ENCODE measurements at places on chromosomes 6 and 20.

DNA sequence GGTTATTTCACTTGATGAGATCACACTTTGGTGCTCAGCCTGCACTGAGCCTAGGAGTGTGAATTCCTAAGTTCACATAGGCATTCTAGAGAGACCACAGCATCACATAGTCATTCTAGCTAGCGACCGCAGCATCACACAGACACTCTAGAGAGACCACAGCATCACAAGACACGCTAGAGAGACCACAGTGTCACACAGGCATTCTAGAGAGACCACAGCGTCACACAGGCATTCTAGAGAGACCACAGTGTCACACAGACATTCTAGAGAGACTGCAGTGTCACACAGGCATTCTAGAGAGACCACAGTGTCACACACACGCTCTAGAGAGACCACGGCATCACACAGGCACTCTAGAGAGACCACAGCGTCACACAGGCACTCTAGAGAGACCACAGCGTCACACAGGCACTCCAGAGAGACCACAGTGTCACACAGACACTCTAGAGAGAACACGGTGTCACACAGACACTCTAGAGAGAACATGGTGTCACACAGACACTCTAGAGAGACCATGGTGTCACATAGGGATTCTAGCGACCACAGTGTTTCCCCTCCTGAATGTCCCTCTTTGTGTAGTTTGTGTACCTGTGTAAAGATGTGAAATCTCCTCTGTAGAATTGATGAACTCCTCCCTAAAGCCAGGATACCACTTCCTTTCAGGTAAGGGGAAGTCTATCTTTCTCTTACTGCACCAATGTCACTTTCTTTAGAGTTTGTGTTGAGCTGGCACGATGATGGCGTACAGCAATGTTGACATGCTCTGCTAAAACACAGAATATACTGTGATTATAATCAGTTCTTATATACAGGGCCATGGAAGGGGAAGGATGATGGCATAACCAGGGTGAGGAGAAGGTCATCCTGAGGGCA lies 169.4 kb downstream of the ZDHHC14 start:
- DNase-seq: no peak

- DNase-seq: no peak
Observed at GRCh38 chr20:17438436-17439039, 92.6 kb downstream of the BFSP1 start.

DNA sequence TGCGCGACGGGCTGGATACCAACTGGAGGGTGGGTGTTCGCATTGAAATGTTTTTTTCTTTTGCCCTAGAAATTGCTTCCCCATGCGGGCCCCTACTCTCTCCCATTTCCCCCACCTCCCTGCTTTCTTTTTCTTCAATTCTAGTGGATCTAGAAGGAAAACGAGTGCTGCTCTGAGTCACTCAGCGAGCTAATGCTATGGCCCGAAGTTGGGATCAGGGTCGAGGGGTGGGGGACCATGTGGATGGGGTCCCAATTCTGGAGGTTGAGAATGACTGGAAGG lies 71.5 kb downstream of the SOX4 start:
- DNase-seq: no peak

DNA sequence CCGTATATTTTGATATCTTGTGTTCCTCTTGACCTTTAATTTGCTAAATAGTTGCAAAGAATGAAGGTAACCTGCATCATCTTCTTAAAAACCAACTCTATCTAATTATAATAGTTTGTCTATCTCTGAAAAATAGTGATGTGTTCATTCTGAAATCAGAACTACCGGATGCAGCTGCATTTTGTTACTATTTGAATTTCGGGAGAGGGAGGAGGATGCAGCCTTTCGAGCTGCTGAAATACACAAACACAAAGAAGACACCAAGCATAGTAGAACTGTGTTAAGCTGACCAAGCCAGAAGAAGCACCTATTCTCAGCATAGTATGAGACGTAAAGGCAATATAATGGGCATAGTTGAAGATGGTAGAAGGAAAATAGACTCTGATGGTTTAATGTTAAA lies 33.1 kb downstream of the PTPN1 start:
- no peak for DNase-seq

DNA sequence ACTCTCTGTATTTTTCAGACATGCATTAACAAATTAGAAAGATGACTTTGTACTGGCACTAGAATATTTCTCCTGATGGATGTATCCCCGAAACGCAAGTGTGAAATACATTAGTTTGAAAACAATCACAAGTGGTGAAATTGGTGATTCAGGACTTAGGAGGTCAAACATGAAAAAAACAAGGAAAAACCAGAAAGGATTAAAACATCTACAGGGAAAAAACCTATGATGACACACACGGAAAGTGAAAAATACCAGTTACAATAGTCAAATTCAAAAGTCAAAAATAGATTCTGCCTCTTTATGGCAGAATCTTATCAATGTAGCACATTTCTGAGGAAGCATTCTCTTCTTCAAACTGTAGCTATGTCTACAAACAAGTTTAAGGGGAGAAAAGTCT lies 129.0 kb upstream of the SGK1 start:
- no peak for DNase-seq

DNA sequence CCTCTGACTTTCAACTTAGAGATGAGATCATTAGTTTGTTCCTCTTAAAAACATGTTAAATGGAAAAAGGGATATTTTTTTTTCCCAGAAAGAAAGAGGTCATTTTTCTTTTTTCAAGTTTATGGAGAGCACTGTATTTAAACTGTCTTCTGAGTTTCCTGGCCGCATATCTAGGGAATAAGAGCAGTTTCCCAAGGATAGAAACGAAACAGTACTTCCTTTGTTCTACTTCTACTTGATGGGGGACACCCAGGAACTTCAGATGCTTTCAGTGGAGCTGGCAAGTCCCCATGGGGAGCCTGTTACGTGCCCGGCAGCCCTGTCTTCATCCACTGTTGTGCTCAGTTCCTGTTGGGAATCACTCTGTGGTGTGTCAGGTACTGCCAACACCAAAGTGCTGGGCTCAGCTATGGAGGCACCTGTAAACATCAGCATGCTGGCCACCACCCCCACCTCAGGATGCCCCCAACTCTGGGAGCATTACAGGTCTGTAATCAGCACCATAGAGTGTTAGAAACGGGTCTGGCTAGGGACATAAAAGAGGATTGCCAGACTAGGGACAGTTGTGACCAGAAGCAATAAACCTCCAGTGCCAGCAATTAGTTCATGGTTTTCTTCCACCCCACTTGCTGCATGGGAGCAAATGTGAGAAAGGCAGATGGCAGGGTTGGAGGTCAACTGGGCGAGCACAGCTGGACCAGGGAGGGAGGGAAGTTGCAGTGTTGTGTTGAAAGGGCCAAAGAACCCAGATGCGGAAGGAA lies 221.7 kb upstream of the ECI2 start:
- DNase-seq: no peak

DNA sequence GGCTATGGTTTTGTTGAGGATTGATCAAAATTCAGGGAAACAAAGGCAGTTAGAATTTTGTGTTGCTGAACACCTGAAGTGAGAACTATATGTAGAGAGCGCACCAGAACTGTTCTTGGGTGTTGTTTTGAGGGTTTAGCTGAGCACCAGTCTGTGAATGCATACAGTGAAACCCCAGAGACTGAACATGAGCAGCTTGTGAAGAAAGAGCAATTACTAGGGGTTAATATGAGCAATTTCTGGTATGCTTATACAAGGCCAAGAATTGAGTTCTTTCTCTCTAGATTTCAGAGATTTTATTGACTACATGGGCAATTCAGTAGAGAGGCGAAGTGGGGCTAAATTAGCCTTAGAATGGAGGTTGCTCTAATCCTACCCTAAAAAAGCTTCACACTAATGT lies 93.9 kb downstream of the CD2AP start:
- no peak for DNase-seq

GRCh38 chr20:38275815-38276550 lies 15.4 kb upstream of the KIAA1755 start:
- no peak for DNase-seq

DNA sequence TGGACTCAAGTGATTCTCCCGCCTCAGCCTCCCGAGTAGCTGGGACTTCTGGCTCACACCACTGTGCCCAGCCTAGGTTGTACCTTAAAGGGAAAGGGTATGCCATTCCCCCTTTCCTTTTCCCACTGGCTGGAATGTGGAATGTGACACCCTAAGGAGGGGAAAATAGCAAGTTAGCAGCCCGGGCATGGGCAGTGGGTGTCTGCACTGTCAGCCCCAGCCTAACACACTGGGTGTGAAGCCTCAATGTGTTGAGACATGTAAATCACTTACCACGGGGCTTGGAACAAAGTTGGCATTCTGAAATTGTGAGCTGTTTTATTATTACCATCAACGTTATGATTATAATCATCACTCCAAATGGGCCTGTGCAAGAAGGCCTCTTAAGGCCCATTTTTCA lies 80.8 kb upstream of the PTPN1 start:
- no peak for DNase-seq

GRCh38 chr6:101522254-101522653 lies 128.7 kb downstream of the GRIK2 start:
- DNase-seq: no peak

GRCh38 chr6:128179876-128180438 lies 279.1 kb upstream of the THEMIS start:
- DNase-seq: no peak

DNA sequence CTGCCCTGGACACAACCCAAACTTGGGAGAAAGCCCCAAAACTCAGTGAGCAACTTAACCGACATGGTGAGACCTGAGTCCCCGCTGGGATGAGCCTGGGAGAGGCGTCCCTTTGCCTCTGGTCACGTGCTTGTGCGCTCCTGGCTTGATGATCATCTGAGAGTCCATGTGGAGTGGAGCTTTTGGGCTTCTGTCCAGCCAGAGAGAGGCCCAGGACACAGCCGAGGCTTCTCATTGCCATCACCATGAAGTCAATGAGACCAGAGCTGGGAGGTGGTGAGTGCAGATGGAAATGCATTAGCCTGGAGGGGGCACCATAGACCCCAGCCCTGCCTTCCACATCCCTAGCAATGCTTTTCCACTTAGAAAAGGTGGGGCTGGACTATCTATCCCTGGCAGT lies 250.0 kb downstream of the SLC24A3 start:
- no peak for DNase-seq

DNA sequence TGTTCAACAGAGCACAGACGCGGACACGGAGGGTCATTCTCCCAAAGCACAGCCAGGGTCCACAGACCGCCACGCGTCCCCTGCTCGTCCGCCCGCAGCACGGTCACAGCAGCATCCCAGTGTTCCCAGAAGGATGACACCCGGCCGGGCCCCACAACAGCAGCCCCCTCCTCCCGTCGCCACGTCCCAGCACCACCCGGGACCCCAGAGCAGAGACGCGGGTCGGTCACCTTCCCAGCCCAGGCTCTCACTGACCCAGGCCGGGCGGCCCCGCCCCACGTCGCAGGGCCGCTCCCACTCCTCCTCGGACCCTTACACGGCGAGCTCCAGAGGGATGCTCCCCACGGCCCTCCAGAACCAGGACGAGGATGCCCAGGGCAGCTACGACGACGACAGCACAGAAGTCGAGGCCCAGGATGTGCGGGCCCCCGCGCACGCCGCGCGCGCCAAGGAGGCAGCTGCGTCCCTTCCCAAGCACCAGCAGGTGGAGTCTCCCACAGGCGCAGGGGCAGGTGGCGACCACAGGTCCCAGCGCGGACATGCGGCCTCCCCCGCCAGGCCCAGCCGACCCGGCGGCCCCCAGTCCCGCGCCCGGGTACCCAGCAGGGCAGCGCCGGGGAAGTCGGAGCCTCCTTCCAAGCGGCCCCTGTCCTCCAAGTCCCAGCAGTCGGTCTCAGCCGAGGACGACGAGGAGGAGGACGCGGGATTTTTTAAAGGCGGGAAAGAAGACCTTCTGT lies 64.3 kb downstream of the FNDC1 start:
- no peak for DNase-seq

GRCh38 chr6:42460883-42461282 lies 9.2 kb upstream of the TRERF1 start:
- no peak for DNase-seq

DNA sequence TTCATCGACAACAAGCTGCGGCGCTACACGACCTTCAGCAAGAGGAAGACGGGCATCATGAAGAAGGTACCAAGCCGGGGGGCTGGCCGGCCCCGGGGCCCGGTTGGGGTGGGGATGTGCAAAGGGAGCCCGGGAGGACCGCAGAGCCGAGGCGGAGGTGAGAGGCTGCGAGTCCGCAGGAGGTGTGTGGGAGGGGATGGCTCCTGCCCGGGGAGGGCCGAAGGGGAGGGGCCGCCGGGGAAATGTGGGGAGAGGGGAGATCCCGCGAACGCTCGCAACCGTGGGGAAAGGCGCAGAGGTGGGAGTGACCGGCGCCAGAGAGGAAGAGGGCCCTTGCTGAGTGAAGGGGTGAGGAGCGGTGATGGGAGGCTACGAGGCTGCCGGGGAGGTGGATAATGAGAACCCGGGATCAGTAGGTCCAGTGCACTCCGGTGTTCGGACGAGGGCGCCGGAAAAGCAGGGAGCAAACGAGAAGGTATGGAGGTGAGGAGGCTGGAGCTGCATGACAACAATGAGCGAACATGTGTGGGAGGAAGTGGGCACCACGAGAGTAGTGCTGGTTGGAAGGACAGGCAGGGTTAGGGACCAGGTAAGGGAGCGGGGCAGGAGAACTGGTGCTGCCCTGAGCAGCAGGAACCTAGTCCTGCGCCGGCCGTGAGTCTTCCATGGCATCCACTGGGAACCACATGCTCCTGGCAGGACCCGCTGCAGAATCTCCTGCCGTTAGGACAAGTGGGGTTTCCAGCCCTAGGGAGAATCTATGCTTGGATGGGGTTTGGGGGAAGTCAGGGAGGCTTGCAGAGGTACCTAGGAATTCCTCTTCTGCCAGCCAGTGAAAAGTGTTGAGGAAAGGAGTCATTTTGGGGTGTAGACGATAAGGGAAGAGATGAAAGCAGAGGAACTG lies 1.3 kb downstream of the SRF start:
- peak; percentile 76 for DNase-seq

DNA sequence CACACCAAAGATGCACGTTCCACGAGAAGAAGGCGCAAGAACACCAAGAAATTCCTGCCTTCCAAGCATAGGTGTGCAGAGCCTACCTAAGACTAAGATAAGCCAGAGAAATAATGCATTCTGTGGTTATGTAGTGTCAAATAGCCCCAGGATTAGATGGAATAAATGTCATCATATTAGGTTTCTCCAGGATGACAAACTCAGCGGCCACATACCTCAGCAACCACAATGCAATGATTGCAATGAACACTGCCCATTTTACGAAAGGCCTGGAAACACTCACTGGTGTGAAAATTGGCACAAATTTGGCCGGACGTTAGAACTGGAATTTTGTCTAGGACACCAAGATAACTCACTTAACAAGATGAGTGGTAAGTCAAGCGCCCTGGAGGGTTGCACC lies 129.7 kb downstream of the SLC22A3 start:
- no peak for DNase-seq

- peak; percentile 70 for DNase-seq
Observed at GRCh38 chr20:57596998-57597939, 23.0 kb downstream of the ZBP1 start.

- DNase-seq: no peak
Observed at GRCh38 chr20:54429364-54429763, 46.0 kb upstream of the DOK5 start.
